ENCODE measurements at places on chromosomes 6 and 20. TPM values are rescaled to one million over a fixed set of nuclear protein-coding genes. Genes with fewer than 3 reads are reported as not detected.

Gene KIF6
- total RNA-seq: 2.3 TPM

DNA sequence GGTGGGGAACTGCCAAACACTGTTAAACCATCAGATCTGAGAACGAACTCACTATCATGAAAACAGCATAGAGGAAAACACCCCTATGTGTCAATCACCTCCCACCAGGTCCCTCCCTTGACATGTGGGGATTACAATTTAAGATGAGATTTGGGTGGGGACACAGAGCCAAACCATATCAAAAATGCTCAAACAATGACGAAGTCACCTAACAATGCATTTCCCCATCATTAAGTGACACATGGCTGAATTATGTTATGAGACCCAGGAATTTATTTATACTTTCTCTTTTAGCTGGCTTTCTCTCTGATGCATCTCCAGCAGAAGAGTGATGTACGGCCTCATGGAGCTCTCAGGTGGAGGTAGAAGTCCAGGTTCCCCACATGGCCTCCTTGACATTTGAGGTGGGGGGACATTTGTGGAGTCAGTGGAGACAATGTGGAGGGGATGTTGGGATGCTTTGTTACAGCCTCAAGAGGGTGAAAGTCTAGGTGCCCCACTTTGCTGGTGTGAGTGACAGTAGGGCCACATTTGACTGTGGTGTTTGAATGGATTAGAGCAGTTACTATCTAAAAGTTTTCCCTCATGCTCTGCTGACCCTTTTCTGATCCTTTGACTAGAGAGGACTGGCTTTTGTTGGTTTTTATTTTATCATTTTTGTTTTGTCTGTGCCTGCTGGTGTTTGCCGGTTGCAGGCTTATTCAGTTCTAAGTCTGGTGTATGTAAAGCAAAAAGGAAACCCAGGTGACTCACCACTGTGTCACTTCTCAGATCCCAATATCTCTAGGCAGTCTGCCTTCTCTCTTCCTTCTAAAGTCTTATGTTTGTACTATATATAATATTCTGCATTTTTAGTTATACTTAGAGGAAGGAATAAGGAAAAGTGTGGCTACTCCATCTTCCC is 18.5 kb upstream of the DCBLD1 start:
- no peak for DNase-seq

DNA sequence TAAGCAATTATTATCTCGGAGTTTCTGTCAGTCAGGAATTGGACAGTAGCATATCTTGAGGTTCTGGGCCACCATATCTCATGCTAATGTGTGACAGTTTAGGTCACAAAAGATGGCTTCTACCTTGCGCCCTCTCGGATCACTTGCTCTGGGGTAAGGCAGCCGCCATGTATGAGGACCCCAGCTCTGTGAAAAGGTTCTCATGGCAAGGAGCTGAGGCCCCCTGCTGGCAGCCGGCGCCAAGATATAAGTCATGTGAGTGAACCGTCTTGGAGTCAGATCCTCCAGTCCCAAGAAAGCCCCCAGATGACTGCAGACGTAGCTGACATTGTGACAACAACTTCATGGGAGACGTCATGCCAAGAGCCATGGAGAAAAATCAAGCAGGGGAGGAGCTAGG is 670.8 kb downstream of the KIF16B start:
- DNase-seq: peak; percentile 3

GRCh38 chr20:50987493-50988210 is 29.0 kb downstream of the MOCS3 start:
- peak; percentile 84 for DNase-seq

DNA sequence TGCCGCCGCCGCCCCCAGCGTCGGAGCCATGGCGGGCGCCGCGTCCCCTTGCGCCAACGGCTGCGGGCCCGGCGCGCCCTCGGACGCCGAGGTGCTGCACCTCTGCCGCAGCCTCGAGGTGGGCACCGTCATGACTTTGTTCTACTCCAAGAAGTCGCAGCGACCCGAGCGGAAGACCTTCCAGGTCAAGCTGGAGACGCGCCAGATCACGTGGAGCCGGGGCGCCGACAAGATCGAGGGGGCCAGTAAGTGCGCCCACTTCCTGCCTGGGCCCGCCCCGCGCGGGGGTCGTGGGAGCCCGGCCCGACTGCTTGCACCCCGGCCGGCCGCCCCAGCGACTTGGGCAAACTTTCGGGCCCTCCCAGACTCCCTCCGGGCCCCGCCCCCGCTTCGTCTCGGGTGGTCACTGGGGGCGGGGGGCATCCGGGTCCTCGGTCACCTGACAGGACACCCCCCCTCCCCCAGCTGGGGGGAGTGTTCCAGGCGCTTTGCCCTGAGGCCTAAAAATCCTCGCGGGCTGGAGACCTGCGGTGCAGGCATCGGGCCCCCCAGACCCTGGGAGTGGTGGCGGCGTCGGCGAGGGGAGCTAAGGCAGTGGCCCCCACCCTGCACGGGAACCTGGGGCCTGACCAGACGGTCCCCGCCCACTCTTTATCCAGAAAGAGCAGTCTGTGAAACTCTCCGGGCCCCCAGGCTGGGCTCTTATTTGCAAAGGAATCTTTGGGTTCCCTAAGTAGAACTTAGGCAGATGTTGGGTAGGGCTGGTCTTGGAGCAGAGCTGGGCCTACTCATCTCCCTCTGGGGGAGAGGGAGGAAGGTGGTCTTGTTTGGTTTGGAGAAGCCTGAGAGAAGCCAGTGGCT is 501 bp downstream of the PLCG1 start:
- DNase-seq: peak; percentile 59

Gene GPX5
- total RNA-seq: not detected

Gene LY6G6C
- 1.2 TPM for total RNA-seq

GRCh38 chr6:123360359-123360758 is 276.4 kb downstream of the TRDN start:
- no peak for DNase-seq

GRCh38 chr20:35316086-35316485 is 23.9 kb upstream of the FAM83C start:
- no peak for DNase-seq

Data from neural crest cell (in vitro differentiated cells).